GM20000 (cell line): ENCODE measurements at places on chromosomes 4 and X.

- DNase-seq = no peak
Observed at GRCh38 chrX:2517055-2517454, 16.3 kb upstream of the DHRSX start.

- no peak for DNase-seq
Observed at GRCh38 chr4:41377196-41377595, 120.5 kb downstream of the UCHL1 start.

DNA sequence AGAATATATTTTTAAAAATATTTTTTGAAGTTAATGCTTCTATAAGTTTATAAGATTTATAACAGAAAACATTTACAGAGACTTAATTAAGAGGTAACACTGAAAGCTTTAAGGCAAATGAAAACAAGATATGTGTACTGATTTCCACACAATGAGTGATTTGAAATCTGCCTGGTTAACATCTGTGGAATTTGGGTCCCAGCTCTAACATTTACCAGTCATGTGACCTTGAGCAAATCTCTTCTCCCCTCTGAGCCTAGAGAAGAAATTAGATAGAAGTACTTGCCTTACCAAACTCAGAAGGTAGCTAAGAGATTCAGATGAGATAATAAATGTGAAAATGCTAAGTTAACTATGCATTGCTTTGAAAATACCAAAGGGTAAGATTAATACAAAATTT, 458.8 kb upstream of the LCORL start:
- DNase-seq = no peak

DNA sequence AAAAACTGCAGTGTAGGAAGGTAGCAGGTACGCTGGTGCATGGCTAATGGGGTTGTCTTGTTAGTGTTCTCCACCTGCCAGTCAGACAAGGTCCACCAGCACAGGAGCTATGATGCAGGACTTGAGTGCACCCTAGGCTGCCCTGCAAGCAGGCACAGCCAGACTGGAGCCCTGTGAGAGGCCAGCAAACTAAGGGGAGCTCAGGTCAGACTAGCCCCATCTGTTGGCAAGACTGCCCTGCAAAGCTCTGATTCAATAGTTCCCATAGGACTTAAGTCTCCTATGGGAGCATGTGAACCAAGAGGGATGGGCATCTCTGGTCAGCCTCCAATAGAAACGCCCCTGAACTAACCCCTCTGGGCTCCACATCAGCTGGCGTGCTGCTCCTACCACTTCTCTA, 1307.3 kb downstream of the C4orf33 start:
- DNase-seq = no peak

DNA sequence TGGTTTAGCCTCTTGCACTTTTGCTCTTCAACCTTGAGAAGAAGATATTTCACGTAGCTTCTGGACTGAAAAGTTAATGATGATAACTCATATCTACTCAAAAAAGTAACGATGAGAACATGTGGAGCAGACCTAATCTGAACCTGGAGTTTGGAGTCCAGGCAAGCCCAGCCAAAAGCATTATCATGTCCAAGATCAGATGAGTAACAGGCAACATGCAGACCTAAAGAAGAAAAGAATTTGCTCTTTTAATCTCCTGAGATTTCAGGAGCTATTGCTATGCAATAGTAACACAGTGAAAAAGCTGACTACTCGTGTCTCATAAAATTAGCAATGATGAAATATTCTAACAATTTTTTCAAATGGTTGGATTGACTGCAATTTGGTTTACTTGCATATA, 21.8 kb upstream of the PPA2 start:
- DNase-seq = no peak

DNA sequence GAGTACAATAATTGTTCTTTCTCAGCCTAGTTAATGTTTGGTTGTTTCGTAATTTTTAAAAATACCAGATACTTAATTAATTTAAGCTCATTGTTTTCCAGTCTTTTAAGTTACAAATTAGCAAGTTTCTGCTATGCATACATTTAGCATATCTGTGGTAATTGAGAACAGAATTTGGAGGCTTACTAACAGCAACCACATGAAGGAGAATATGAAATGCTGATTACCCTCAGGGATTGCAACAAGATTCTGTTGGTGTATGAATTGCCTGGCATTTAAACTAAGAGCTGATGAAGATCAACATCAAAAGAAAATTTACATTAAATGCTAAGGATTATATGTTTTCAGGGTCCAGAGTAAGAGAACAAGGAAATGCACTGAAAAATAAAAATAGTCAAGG, 580.0 kb upstream of the INTU start:
- no peak for DNase-seq

GRCh38 chrX:8879750-8880149, 78.6 kb upstream of the FAM9A start:
- no peak for DNase-seq

- no peak for DNase-seq
Observed at GRCh38 chrX:133468051-133468450, 52.8 kb upstream of the GPC4 start.

- no peak for DNase-seq
Observed at GRCh38 chr4:81260443-81261101, 45.5 kb upstream of the PRKG2 start.

- DNase-seq = no peak
Observed at GRCh38 chr4:54929459-54929858, 195.9 kb downstream of the KDR start.

GRCh38 chr4:132998585-132999230, 150.4 kb upstream of the PCDH10 start:
- no peak for DNase-seq

- peak; percentile 53 for DNase-seq
Observed at GRCh38 chr4:104868958-104869357, 277.7 kb upstream of the TET2 start.

DNA sequence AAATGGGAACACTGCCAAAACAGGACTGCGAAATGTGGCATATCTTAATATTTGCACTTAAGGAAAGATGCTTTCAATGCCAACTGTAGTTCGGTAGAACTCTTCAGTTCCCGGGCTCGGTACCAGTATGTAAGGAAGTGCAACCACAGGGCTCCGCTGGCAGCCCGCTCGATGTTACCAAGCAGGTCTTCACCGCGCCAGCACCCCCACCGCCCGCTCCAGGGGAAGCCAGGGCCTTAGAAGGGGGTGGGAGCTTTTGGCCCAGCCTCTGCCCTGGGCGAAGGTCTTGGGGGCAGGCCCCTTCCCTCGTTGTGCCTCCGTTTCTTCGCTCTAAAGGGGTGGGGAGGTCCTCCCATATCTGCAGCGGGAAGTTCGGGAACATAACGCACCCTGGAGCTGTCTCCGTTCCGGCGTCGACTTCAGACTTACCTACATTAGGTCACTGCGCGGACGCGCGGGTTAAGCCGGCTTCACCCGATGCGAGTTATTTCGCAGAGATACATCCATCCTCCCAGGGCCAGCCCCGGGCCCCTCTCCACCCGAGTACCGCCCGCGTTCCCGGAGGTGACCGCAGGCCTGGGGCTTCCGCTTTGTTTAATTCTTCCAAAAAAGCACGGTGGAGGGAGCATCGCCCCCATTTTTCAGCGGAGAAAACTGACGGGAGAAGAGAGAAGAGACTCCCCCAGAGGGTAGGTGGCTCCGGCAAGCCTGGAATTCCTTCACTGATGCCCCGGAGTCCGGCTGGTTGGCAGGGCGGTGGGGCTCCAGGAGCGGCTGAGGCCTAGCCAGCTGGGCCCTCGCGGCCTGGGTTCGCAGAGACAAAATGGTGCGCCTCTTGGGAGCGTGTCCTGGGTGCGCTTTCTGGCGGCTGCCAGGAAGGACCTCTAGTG, 1.0 kb upstream of the HMX1 start:
- peak; percentile 50 for DNase-seq

DNA sequence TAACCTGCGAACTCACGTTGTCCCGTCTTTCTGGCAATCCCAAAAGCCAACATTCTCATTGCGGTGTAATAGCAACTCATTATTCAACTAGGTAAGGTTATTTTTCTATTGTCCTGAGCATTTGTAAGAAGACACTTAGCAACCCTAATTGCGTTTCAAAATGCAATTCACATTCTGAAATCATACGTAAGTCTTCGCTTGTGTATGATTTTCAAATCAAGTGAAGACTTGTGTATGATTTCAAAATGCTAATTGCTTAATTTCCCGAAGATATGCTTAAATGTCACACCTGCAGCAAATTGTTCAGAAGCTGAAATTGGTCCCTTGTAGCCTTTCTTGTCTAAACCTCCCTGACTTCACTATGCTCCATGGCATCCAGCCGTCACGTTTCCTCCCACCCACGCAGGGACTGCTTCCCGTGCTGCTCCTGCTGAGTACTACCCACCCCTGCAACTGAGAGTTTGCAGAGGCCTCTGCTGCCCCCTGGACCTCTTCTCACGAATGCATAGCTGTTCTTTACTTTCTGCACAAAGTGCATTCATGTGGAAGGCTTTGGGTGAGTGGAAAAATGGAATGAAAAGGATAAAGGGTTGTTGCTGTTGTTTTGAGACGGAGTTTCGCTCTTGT, 40.8 kb upstream of the CLDN24 start:
- DNase-seq = no peak

DNA sequence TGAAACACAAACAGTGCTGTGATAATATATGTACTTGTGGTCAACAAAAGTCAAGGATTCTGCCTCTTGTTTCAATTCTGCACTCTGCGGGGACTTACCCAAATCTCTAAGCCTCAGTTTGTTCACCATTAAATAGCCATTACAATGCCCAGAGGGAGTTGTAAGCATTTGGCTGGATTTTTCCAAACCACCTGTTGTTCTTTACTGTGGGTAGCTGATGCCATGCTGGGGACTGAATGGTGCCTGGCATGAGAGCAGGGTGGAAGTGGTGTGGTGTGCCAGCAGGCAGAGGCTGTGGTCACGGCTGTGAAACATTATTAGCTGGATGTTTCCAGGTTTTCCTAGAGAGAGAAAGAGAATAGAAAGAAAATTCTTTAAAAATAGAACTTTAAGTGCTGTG, 60.7 kb upstream of the PAK3 start:
- DNase-seq = no peak

- peak; percentile 39 for DNase-seq
Observed at GRCh38 chr4:53009824-53010223, 147.7 kb downstream of the RASL11B start.

DNA sequence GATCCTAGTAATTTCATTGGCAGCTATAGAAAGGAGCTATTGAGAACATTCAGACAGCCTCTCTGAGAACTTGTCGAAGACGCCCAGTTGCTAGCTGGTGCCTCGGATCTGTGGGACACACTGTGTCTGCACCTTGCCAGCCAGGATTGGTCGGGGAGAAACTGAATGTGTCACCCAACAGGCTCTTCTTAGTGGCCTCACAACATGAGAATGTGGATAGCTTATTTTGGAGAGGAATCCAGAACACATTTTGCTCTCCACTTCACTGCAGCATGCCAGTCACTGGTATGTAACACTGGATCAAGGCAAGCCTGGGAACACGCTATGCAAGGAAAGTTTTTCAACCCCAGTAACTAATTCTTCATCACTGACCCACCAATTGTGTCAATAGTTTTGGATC, 89.5 kb upstream of the TRPC3 start:
- DNase-seq = no peak

GRCh38 chr4:131316086-131316485, 1833.0 kb upstream of the PCDH10 start:
- no peak for DNase-seq

- no peak for DNase-seq
Observed at GRCh38 chrX:88908056-88908455, 161.0 kb downstream of the CPXCR1 start.

- no peak for DNase-seq
Observed at GRCh38 chrX:122770581-122770980, 413.5 kb upstream of the GRIA3 start.

GRCh38 chr4:74873545-74874301, 59.2 kb upstream of the PARM1 start:
- DNase-seq = peak; percentile 30

DNA sequence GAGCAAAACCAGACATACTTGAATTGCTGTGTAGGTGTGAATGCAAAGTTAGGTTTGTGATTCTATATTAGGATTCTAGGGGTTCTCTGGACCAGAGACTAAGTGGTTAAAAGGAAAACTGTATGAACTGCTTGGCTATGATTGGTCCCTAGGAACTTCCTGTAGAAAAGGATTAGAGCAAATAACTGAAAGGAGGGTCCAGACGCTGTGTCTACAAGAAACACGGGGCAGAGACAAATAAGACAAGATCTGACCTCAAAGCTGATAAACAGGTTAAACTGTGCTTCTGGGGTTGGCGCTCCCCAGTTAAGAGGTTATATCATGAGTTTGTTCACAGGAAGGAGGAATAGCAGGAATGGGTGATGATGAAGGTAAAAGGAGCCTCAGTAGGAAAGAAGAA, 183.6 kb downstream of the MGST2 start:
- DNase-seq = no peak

- peak; percentile 38 for DNase-seq
Observed at GRCh38 chr4:176277162-176277904, 8.3 kb upstream of the ASB5 start.

- DNase-seq = no peak
Observed at GRCh38 chrX:110136136-110136535, 133.2 kb downstream of the TMEM164 start.

- DNase-seq = no peak
Observed at GRCh38 chr4:141567326-141567915, 69.0 kb upstream of the IL15 start.

DNA sequence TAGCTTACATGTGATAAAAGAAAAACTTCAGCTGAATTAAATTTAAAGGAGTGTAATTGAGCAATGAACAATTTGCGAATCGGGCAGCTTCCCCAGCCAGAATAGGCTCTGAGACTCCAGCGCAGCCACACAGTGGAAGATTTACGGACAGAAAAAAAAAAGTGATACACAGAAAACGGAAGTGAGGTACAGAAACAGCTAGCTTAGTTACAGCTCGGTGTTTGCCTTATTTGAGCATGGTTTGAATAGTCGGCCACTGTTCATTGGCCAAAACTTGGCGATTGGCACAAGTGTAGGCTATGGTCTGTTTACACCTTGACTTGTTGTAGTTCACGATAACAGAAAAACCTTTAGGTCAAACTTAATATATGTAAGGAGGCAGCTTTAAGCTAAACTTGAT, 16.7 kb upstream of the SUPT20HL1 start:
- peak; percentile 6 for DNase-seq

GRCh38 chrX:129772796-129773431, 6.8 kb upstream of the SASH3 start:
- peak; percentile 44 for DNase-seq

DNA sequence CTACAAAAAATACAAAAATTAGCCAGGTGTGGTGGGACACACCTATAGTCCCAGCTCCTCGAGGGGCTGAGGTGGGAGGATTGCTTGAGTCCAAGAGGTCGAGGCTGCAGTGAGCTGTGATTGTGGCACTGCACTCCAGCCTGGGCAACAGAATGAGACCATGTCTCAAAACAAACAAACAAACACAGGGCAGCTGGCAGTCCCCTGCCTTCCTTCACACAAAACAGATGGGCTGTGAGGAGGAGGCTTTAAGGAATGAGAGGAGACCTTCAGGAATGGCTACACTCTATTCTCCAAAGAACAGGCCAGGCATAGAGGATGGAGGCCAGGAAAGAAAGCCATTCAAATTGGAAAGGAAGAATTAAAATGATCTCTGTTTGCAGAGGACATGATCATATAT, 65.6 kb upstream of the MAML3 start:
- no peak for DNase-seq

- DNase-seq = no peak
Observed at GRCh38 chrX:71109051-71109450, 2.3 kb downstream of the IL2RG start.
